Mesenchymal stem cell (in vitro differentiated cells and primary cell): ENCODE measurements at places on chromosomes 12 and 14.

- DNase-seq: no peak
Measured at GRCh38 chr14:42229976-42230375, 623.3 kb downstream of the LRFN5 start.

GRCh38 chr12:47509398-47509851, 196.4 kb downstream of the RPAP3 start:
- DNase-seq: peak; percentile 79

- DNase-seq: no peak
Measured at GRCh38 chr14:94929354-94929753, 159.4 kb upstream of the GSC start.

DNA sequence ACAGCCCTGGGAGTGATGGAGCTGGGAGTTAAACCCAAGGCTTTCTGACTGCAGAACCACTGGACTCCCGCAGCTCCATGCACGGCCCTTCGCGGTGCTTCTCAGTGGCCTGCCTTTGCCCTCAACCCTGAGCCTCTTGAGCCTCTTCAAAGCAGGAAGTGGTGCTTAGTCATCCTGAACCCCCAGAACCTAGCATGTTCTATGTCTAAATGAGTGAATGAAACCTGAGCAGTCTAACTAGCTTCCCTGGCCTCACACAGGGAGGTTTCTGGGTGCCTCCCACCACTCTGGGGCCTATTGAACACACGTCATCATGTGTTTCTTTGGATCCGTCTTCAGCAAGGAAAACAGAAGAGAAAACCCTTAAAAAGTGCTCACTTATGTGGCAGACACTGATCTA, 117.9 kb upstream of the SFSWAP start:
- DNase-seq: no peak

GRCh38 chr14:94174604-94175010, 485 bp downstream of the PPP4R4 start:
- no peak for DNase-seq

DNA sequence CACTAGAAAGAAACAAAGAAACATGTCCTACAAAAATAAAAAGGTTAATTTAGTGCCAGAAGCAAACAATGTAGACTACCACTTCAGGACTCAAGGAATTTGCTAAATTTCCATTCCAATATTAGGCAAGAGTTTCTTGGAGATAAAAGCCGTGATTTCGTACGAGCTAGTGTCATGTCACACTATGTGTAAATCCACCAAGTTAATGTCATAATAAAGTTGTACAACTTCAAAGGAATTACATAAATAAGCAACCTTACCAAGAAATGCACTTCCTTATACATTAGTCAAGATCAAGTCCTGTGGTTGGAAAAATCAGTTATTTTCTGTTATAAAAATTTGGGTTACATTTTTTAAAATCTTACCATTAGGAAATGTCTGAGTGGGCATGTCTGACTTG, 1222.8 kb downstream of the GALC start:
- DNase-seq: no peak

- DNase-seq: no peak
Measured at GRCh38 chr14:73386342-73386741, 72.0 kb downstream of the NUMB start.

DNA sequence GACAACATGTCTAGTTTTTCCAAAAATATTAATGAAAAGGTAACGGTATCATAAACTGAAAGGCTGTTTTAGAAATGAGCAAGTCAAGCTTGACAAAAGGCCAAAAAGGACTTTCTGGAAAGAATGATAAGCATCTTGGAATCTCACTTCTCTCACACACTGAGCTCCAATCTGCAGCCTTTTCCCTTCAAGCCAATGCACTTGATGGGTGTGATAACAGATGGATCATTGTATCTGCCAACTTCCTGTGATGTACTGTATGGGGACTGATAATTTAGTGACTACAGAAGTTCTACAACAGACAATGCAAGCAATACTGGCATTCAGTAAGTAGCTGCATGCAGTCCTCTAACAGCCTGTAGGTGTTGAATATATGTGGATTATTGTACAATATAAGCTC, 147.1 kb downstream of the MED13L start:
- DNase-seq: peak; percentile 43

GRCh38 chr12:62817556-62818271, 117.2 kb downstream of the PPM1H start:
- peak; percentile 29 for DNase-seq

DNA sequence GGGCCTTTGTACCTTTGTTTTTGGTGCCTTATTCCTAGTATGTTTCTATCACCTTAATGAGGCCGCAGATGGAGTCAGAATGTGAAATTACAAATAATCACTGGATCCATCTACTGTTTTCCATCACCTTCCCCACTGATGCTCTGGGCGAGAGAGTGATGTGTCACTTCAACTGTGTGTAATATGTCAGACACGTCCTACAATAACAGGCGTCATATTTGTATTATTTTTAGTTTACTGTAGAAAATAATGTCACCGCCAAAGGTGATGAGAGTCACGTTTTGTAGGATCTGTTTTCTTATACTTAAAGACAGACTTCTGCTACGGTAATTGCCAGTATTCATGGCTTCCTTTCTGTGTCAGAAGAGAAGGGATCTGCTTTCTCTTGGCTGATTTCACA, 22.4 kb upstream of the P2RX4 start:
- no peak for DNase-seq

DNA sequence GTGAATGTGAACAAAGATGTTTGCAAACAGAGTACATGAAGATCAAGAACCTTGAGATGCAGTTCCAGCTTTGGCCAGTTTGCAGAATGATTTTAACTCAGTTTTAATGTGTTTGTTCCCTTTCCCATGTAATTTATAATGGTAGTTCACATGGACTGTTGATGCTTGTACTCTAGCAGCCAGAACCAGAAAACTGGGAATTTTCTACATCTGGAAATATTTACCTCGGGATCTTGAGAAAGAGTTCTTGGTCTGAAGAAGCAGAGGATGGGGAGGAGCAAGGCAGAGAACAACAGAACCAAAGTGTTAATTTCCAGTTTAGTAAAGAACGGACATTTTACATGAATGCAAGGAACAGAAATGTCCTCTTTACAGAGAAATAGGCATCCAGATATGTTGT, 37.0 kb upstream of the PMCH start:
- no peak for DNase-seq

DNA sequence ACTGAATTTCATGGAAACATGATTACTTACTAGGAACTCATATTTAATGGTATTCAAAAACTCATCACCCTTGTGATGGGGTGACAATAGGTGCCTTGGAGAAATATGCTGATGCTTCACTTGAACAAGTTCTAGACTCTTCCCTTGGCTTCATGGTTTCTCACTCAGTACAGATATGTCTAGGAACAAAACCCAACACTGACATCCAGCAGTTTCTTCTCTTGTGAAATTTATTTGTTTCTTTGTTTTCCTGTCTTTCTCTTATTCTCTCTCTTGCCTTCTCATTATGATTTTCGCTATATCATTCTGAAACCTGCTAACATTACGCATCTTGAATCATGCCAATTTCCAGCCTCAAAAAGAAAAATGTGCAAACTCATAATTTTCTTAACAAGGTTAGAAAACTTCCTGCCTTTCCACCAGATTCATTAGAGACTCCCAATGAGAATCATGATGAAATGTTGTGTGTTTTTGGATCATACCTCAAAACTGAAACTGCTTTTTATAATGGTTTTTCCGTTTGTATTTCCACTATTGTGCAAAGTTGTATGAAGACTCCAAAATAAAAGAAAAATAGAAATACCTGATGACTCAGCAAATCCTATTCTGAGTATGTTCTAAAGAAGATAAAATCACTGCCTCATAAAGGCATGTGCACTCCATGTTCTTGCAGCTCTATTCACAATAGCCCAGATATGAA, 1021.5 kb downstream of the TMEM121 start:
- no peak for DNase-seq

DNA sequence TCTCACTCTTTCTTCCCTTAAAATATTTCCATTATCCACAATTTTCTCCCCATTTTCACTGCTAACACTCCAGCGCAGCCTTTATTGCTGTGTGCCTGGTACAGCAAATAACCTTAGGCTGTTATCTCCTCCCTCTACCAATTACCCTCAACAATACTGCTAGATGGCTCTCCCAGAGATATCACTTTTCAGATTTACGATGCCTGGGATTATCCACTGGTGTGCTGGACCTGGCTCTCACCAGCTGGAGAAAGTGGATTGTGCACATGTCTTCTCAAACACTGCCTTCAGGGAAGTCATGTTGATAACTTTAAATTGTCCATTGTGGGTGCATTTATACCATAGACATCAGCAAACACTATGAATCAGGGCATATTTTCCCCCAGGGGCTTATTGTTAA, 101.9 kb upstream of the ADAMTS20 start:
- no peak for DNase-seq

DNA sequence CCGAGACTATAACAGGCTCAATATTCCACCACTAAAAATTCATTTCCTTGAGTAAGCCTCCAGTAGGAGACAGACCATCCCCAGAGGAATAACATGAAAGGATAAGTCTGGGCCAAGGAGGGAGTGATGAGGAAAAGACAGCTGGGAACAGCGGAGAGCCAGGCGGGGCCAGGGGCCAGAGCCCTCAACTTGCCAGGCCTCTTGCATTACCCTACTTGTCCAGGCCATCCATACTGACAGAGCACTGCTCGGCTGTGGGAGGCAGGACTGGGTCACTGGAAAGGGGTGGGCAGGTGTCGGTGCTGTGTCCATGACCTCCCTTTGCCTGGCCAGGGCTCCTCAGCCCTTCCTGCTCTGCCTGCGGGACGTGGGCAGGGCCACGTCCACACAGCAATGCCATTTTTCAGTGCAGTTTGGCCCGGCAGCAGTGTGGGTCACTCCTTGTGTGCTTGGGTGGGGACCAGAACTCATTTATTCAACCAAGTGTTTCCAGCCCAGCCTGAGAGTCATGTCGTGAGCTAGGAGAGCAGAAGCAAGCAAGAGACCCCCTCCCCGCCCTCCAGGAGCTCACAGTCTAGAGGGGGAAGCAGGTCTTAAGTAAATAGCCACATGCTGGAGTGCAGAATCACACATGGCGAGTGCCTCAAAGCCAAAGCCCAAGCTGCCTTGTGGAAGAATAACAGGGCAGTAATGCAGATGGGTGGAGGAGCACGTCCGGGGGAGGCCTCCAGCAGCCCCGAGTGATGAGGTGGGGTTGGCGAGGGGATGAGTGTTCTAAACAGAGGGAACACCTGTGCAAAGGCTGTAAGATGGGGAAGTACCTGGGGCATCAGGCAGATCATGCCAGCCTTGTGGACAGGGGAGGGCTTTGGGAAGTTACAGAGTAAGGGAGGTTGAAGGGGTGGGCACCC, 8.9 kb upstream of the FAIM2 start:
- no peak for DNase-seq

GRCh38 chr12:3510597-3510996, 19.6 kb downstream of the PRMT8 start:
- no peak for DNase-seq

- DNase-seq: no peak
Measured at GRCh38 chr12:60174476-60174875, 578.6 kb downstream of the SLC16A7 start.

DNA sequence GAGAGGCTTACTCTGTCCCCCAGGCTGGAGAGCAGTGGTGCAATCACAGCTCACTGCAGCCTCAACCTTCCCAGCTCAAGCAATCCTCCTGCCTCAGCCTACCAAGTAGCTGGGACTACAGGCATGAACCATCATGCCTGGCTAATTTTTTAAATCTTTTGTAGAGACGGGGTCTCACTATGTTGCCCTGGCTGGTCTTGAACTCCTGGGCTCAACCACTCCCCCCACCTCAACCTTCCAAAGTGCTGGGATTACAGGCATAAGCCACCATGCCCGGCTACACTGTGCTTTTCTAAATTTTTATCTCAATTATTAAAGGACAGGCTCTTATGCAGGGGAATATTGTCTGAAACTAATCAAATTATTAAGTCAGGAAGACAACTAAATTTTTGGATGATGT, 44.6 kb downstream of the EML1 start:
- DNase-seq: no peak

DNA sequence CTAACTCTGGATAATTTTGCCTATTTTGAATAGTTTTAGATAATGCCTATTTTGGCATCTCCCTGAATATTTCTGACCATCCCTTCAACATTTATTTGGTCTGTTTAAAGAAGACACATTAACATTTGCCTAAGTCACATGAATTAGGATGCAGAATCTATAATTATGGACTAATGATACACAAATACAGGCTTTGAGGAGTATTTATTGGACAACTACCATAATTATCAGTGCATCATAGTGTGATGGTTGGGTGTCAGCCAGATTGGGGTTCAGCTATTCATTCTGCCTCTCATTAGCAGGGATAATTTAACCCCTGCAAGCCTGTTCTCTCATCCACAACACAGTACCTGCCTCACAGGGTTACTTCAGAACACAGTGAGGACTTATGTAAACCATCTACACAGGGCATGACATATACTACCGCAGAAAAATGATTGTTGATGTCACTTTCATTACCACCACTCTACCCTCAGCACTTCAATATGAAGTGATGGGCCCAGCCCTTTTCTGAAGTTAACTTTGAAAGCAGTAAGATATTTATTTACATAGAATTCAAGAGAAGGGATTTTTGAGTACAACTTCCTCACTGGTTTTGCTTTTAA, 14.4 kb downstream of the PRKCH start:
- no peak for DNase-seq

GRCh38 chr12:52798003-52798670, 2.2 kb upstream of the KRT3 start:
- no peak for DNase-seq

DNA sequence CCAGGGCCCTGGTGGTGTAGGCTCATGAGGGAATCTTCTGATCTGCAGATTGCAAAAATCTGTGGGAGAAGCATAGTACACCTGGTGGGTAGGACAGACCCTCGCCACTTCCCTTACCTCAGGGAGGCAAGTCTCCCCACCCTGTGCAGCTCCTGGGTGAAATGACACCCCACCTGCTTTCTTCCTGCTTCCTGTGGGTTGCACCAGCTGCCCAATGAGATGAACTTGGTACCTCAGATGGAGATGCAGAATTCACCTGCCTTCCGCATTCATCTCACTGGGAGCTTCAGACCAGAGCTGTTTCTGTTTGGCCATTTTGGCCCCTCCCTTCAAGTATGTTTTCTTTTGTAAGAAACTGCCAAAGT, 4.7 kb downstream of the CLEC2D start:
- DNase-seq: no peak

DNA sequence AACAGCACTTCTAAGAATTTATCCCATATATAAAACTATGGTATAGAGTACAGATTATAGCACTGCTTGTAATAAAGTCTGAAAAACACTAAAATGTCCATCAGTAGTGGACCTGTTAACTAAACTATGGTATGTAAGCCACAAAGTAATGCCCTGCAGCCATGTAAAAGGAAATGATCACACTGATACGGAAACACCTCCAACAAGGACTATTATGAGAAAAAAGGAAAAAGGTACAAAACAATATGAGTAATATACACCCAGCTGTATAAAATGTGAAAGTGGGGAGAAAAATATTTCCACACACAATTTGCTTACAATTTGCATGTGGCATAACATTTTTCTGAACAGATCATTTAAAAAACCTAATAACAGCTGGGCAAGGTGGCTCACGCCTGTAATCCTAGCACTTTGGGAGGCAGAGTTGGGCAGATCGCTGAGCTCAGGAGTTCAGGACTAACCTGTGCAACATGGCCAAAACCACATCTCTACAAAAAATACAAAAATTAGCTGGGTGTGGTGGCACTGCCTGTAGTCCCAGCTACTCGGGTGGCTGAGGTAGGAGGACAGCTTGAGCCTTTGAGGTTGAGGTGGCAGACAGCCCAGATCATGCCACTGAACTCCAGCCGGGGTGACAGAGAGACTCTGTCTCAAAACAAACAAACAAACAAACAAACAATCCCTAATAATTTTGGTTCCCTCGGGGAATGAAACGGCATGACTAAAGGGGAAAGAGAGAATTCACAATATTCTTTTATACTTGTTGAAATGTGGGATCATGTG, 250.5 kb downstream of the MED13L start:
- no peak for DNase-seq
